ENCODE measurements at places on chromosomes 2 and 18. TPM values are rescaled to one million over a fixed set of nuclear protein-coding genes. Genes with fewer than 3 reads are reported as not detected.

The EFHD1 gene
- polyA plus RNA-seq = 0.95 TPM

The ABCG8 gene
- polyA plus RNA-seq = not detected

The CYS1 gene
- not detected for polyA plus RNA-seq

The PLEKHH2 gene
- 0.20 TPM for polyA plus RNA-seq

The CFAP65 gene
- not detected for polyA plus RNA-seq

The TUBB8B gene
- not detected for polyA plus RNA-seq

The SLC4A3 gene
- not detected for polyA plus RNA-seq

- no peaks in the 10 kb centered on the region for H3K36me3 ChIP-seq
- H3K4me3 ChIP-seq = no peak overlapping the region
- DNase-seq = no peak
- no peaks in the 10 kb centered on the region for H3K4me1 ChIP-seq
- no peak overlapping the region for H3K27ac ChIP-seq
Observed at GRCh38 chr2:30686669-30687068, 120.6 kb downstream of the CAPN13 start.

DNA sequence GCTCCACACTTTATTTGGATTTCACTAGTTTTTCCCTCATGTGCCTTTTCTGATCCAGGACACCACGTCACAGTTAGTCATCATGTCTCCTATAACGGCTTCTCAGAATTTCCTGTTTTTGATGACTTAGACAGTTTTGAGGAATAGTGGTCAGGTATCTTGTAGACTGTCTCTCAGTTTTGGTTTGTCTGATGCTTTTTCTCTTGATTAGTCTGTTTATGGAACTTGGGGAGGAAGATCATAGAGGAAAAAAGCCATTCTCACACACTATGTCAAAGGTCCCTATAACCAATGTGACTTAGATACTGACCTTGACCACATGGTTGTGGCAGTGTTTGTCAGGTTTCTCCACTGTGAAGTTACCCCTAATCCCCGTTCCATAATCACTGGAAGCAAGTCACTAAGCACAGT is 89.0 kb downstream of the RAPH1 start:
- H3K36me3 ChIP-seq = no peaks in the 10 kb centered on the region
- no peak for DNase-seq
- H3K4me1 ChIP-seq = no peaks in the 10 kb centered on the region
- no peaks in the 10 kb centered on the region for H3K27me3 ChIP-seq
- no peak overlapping the region for H3K27ac ChIP-seq

DNA sequence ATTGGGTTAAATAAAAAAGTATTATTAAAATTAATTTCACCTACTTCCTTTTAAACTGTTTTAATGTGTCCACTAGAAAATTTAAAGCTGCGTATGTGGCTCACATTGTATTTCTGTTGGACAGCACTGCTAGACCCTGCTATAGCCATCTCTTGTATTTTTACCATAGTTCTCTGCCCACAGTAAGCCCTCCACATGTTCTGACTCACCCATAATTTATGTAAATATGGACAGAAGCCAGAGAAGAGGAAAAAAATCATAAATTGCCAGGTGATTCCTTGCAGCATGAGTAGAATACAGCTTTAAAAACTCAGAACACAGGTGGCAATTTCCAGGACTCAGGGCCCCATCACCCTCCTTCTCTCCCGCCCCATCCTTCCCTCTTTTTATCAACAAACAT is 142.4 kb upstream of the MEX3C start:
- no peaks in the 10 kb centered on the region for H3K4me1 ChIP-seq
- no peak for DNase-seq
- no peak overlapping the region for H3K4me3 ChIP-seq
- no peaks in the 10 kb centered on the region for H3K36me3 ChIP-seq
- H3K27me3 ChIP-seq = no peaks in the 10 kb centered on the region

DNA sequence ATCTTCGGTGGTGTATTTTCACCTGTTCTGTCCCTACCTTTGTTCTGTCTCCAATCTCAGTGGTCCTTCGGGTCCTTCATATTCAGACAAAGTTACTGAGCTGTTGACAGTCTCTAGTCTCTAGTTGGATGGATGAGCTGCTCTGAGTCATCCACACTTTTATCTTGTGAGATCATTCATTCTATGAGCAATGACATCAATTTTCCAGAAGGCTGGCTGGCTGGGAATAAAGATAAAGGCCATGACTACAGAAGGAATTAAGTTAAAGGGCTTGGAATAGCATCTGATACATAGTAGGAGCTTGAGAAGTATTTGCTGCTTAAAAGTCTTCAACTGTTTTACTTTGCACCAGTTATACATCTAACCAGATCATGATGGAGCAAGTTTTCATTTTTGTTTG is 43.1 kb upstream of the SLC39A10 start:
- no peak for DNase-seq
- H3K27me3 ChIP-seq = no peaks in the 10 kb centered on the region
- H3K4me3 ChIP-seq = no peak overlapping the region
- H3K27ac ChIP-seq = no peak overlapping the region
- no peaks in the 10 kb centered on the region for H3K4me1 ChIP-seq

DNA sequence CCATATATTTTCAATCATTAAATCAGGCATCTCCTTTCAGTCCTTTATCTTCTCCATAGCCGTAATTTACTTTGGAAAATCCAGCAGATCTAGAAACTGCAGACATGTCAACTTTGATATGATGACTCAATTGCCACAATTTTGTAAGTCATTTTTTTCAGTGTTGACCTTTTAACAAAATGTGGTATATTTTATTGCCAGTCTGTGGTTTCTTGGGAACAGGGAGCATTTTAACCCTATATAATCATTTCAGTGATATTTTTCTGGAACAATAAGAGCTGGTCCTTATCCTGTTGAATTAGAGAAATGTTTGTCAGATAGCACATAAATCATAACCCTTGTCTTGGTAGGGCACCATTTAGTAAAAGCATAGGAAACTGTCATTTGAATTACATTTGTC is 90.9 kb upstream of the UBXN4 start:
- H3K36me3 ChIP-seq = peaks cover 29% of the 10 kb centered on the region
- no peak for DNase-seq
- H3K4me3 ChIP-seq = no peak overlapping the region
- no peaks in the 10 kb centered on the region for H3K4me1 ChIP-seq

Data from CD4-positive, CD25-positive, alpha-beta regulatory T cell (primary cell).